Stimulated activated CD8-positive, alpha-beta memory T cell treated with anti-CD3 and anti-CD28 coated beads, Interleukin-2, amount 100 ng/mL, for 1 hour (primary cell): ENCODE measurements at places on chromosomes 12 and 14.
A peak's percentile ranks its signal among the peaks of the same experiment; 100 is the strongest.

DNA sequence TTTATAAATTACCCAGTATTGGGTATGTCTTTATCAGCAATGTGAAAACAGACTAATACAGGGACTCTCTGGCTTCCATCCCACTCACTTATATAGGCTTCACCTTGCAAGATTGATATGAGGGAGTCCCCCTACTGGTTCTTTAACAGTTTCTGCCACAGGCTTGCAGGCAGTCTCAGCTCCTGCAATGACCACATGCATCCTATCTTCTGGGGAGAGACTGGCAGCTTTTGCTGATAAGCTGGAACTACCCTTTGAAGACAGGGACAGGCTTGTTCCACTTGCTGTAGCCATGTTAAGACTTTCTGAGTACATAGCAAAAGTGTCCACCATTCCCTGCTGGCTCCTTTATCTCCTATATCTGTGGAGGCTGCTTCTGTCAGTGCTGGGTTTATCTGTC lies 531.7 kb upstream of the FLRT2 start:
- DNase-seq: no peak

GRCh38 chr12:124515981-124516380 lies 51.4 kb downstream of the NCOR2 start:
- no peak for DNase-seq

GRCh38 chr14:50100805-50101204 lies 15.6 kb downstream of the VCPKMT start:
- no peak for DNase-seq

GRCh38 chr14:96287856-96288255 lies 31.8 kb downstream of the BDKRB1 start:
- no peak for DNase-seq

- DNase-seq: no peak
Observed at GRCh38 chr12:61853945-61854344, 406.3 kb upstream of the USP15 start.

DNA sequence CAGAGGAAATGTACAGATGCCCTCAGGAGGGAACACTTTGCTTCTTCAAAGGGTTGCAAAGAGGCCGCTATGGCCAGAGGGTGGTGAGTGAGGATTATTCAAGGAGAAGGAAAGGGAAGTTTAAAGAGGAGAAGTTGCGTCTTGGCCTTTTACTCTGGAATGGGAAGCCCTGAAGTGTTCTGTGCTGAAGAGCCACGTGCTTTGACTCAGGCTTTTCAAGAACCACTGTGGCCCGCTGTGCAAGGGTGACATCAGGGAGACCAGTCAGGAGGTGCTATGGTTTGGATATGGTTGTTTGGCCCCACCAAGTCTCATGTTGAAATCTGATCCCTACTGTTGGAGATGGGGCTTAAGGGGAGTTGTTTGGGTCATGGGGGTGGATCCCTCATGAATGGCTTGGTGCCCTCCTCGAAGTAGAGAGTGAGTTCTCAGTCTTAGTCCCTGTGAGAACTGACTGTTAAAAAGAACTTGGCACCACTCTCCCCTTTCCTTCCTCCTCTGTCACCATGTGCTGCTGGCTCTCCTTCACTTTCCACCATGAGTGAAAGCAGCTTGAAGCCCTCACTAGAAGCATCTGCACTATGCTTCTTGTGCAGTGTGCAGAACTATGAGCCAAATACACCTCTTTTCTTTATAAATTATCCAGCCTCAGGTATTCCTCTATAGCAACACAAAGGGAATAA lies 66.1 kb upstream of the DUSP6 start:
- no peak for DNase-seq

DNA sequence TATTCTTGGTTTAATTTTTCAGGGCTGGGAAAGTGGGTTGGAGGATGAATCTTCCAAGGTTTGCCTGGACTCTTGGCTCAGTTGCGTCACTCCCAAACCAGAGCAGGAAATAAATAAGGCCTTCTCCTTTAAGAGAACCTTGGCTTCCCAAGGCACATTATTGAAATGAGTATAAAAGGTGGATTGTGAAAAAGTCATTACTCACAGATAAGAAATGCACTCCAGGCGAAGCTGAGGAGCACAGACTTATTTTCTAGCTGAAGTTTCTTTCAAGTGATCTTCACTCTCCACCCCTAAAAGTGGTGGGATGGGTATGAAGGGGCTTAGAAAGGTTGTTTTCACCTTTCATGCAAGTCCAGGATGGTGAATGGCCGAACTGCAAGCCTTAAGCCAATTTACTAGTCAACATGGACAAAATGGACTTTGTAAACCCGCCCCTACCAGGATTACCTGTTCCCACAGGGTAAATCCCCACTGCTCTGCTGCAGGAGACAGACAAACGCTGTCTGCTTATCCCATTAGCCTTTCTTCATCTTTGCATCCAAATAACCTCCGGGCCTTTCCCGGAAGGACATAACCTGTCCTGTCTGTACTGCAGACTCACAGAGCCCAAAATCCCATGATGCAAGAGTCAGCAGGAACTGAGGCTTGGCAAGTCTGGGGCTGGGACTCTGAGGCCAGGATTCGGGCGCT lies 207.6 kb downstream of the BCL11B start:
- no peak for DNase-seq

DNA sequence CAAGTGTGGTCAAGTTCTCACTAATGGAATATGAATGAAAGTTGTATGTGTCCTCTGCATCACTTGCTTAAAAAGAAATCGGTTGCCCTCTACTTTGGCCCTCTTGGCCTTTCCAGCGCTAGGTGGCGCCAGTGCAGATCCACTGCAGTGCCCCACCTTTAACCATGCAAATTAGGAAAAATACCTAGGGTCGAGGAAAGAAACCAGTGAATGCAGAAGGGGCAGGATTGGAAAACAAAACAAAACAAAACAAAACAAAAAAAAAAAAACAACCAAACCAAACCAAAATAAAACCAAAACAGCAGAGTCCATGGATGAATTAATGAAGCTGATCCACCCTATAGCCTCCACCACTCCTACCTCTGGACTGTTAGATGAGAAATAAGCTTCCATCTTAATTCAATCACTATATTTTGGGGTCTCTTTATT lies 12.9 kb upstream of the NEMF start:
- DNase-seq: peak; percentile 62
